ENCODE measurements at places on chromosomes 13 and 19.

- DNase-seq: no peak
Observed at GRCh38 chr13:23159205-23159759, 21.5 kb upstream of the SGCG start.

DNA sequence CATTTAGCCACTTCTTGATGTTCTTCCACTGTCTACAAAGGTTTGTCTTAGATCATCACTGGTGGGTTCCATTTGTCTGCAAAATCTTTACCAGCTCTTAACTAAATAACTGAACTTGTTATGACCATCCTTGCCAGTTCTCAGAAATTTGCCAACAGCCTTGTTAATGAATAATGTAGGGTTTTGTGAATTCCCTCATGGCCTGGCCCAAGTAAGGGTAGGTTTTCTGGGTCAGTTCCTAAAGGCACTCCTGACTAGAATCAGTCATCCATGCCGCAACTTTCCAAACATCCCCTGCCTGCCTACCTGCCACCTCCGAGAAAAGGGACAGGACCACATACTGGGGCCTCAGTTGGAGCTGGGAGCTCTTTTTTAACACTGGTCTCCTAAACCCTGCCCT, 4.0 kb downstream of the COL4A1 start:
- no peak for DNase-seq

DNA sequence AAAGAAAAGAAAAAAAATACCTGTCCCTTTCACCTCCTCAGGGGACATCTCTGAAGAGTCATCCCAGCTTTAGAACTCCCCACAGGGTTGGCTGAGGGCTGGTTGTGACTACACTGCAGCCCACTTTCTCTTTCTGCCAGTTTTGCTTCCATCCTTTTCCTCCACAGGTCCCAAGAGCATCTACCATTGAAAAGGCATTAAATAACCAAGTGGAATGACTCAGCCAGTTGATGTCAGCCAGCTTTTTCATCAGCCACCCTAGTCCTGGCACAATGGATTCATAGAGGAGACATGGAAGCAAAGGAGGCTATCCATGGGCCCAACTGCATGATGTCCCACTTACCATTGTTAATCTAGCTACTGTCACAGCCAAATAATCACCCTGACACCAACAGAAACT, 9.2 kb upstream of the RCBTB1 start:
- no peak for DNase-seq

DNA sequence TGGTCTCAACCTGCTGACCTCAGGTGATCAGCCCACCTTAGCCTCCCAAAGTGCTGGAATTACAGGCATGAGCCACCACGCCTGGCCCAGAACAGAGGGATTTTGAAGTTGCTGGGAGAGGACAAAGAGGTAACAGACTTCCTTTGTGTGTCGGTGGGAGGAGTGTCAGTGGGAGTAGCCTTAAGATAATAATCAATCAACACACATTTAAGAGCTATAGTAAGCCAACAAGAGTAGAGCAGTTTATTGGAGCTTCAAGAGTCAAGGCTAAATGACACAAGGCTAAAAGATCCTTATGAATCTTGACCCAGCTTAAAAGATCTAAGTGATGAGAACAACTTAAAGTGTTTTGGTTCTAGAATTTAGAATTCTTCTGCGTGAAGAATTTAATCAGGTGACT, 47.3 kb upstream of the NBEA start:
- DNase-seq: no peak
